ENCODE measurements at places on chromosomes 1 and 21. TPM values are rescaled to one million over a fixed set of nuclear protein-coding genes. Genes with fewer than 3 reads are reported as not detected.

Gene OR10Z1
- total RNA-seq = not detected

Gene ATAD3B
- total RNA-seq = 12.6 TPM

Gene TNFRSF9
- not detected for total RNA-seq

Gene FCN3
- total RNA-seq = 51.9 TPM
